H1 (cell line): ENCODE measurements at places on chromosomes 11 and 22. TPM values are rescaled to one million over a fixed set of nuclear protein-coding genes. Genes with fewer than 3 reads are reported as not detected.
A peak's percentile ranks its signal among the peaks of the same experiment; 100 is the strongest.

DNA sequence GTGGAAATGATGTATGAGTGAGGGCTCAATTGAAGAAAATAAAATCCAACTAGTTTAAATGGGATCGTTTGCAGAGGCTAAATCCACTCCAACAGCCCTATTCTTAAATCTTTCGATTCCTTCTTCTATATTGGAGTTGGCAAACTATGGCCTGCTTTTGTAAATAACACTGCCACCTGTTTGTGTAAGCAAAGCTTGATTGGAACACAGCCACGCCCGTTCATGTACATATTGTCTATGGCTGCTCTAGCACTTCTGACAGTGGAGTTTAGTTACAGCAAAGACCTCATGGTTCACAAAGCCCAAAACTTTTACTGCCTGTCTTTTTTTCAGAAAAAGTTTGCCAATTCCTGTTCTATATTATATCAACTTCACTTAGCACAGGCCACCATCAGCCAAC lies 40.6 kb upstream of the RCN1 start:
- no peaks in the 10 kb centered on the region for H3K4me1 ChIP-seq
- H3K4me3 ChIP-seq: no peak overlapping the region
- no peaks in the 10 kb centered on the region for H3K36me3 ChIP-seq
- H3K27ac ChIP-seq: no peak overlapping the region
- no peaks in the 10 kb centered on the region for H3K27me3 ChIP-seq

DNA sequence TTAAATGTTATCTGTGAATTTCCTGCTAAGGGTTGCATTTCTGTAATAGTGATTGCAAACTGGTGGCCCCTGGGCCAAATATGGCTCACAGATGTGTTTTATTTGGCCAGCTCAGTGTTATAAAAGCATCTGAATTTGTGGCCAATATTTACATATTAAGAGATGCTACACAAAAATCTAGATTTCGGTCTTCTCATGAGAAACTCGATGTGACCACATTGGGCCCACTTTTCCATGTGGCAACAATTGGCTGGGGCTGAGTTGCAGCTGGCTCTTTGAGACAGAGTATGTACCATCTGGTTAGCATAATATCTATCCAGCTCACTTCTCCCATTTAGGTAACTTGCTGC lies 244.5 kb upstream of the POU2AF2 start:
- H3K27me3 ChIP-seq: no peaks in the 10 kb centered on the region
- H3K27ac ChIP-seq: no peak overlapping the region
- H3K4me1 ChIP-seq: peaks cover 7% of the 10 kb centered on the region
- no peak overlapping the region for H3K4me3 ChIP-seq
- no peaks in the 10 kb centered on the region for H3K36me3 ChIP-seq
- DNase-seq: no peak

DNA sequence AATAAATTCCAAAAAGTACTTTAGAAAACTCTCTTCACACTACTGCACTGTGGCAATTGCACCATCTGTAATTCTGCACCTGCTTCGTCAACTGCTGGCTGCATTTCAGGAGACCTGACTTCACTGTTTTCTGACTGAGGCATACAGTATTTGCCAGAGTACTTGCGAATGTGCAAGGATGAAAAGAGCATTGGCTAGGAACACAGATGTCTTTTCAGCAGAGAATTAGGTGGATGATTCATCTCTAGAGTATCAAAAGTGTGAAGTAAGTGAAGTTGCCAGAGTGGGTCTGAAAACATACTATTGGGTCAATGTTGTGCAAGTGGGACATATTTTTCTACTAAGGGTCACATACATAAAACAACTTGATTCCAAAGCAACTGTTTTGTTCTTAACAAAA lies 427.5 kb upstream of the CCDC90B start:
- no peak for DNase-seq
- no peaks in the 10 kb centered on the region for H3K27me3 ChIP-seq
- H3K27ac ChIP-seq: no peak overlapping the region
- H3K4me3 ChIP-seq: no peak overlapping the region
- H3K36me3 ChIP-seq: no peaks in the 10 kb centered on the region

DNA sequence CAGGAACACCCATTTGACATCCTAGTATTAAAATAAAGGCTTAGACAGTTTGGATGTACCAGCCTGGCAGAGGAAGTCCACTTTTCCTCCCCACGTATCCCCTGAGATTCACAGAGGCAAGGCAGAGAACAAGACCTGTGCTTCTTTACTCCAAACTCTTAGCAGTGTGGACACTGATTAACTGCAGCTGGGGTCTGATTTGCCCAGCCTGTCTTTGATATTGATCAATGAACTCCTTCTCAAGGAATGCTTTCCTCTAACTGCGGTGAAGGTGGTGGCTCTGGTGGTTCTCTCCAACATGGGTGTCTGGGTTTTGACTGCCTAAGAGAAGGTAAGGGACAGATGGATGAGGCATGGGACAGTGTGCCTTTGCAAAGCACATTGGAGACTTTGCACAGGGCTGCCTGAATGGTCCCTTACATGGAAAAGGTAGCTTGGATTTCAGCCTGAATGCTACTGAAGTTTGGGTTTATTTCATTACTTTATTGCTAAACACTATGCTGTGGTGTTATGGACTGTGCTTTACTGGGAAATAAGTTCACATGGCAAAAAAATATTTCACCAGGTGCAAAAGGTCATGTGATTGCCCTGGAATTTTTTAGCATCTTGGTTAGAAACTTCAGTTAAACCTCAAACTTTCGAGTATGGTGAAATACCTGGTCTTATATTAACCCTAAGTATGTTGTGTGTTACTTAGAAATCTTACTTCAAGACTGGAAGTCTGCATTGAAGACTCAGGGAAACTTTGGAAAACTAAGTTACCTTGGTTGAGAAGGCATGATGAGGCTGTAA lies 1.8 kb downstream of the GAS2 start:
- peaks cover 3% of the 10 kb centered on the region; the same call in 1 of the 2 replicates for H3K27me3 ChIP-seq
- no peak for DNase-seq
- H3K27ac ChIP-seq: no peak overlapping the region
- no peaks in the 10 kb centered on the region for H3K36me3 ChIP-seq

DNA sequence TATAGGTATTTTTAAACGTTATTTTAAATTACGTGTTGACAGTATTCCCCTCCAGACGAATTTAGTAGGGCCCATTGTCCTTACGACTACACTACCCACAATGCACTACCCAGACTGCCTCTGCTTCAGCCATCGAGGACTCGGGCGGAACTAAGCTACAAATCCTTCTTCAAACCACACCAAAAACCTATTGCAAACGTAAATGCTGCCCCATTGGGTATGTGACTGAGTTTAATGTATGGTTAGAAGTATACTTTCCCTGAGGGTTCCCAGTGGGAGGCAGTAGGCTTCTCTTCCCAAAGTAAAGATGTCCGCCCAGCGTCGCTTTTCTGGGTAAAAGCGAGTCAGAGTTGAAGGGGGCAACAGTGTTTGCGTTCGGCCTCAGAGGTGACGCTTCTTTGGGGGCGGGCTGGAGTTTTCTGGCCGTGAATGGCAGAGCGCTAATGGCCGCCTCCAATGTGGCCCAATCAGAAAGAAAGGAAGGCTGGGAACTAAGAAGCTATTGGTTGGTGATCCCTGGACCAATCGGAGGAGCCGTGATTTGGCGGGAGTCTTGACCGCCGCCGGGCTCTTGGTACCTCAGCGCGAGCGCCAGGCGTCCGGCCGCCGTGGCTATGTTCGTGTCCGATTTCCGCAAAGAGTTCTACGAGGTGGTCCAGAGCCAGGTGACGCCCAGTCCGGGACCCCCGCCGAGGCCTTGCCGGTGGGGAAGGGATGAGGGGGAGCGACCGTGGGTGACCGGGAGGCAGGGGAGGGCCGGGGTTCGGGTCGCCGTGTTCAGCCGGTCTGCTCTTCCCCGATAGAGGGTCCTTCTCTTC lies at the start of gene CDC45:
Gene CDC45 (plus strand): TSS at position 566 of the 818 bp plus-strand sequence. CDS start 49 bp downstream, at position 615.
- DNase-seq: peak; percentile 88
- peaks cover 21% of the 10 kb centered on the region for H3K36me3 ChIP-seq
- H3K4me1 ChIP-seq: peaks cover 8% of the 10 kb centered on the region
- H3K27me3 ChIP-seq: no peaks in the 10 kb centered on the region
- H3K4me3 ChIP-seq: peak within 1 kb of the TSS; percentile 99
- H3K27ac ChIP-seq: peak within 1 kb of the TSS; percentile 100

- H3K4me1 ChIP-seq: no peaks in the 10 kb centered on the region; the same call in 1 of the 2 replicates
- H3K36me3 ChIP-seq: no peaks in the 10 kb centered on the region; the same call in 1 of the 2 replicates
- H3K27ac ChIP-seq: no peak overlapping the region
- H3K4me3 ChIP-seq: no peak overlapping the region
Measured at GRCh38 chr11:6626971-6627761, 7.9 kb upstream of the TPP1 start.

DNA sequence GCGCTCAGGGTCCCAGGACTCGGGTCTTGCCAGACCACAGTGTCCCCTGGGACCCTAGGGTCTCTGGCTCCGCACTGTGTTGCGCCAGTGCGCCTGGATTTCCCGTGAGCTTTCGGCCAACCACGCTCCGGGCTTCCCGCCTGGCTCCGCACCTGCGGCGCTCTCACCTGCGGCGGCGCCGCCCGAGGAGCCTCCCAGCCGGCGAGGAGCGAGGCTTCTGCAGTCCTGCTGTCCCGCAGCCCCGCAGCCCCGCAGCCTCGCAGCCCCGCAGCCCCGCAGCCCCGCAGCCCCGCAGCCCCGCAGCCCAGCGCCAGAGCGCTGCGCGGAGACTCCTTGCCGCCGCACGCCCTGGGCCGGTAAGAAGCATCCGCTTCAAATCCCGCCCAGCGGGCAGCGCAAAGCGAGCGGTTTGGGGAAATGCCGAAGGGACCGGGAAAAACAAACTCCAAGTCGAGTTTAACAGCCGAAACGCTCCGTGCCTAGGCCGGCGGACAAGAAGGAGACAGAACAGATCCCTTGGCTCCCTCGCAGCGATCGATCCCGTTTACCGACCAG lies 939 bp downstream of the ALX4 start:
- peak overlapping the region; percentile 36 for H3K4me3 ChIP-seq
- H3K36me3 ChIP-seq: no peaks in the 10 kb centered on the region
- H3K4me1 ChIP-seq: peaks cover 23% of the 10 kb centered on the region
- peaks cover 99% of the 10 kb centered on the region for H3K27me3 ChIP-seq

- no peak overlapping the region for H3K4me3 ChIP-seq
- H3K4me1 ChIP-seq: no peaks in the 10 kb centered on the region
- DNase-seq: no peak
- no peaks in the 10 kb centered on the region for H3K36me3 ChIP-seq
Measured at GRCh38 chr11:75800728-75801361, 14.2 kb upstream of the UVRAG start.

DNA sequence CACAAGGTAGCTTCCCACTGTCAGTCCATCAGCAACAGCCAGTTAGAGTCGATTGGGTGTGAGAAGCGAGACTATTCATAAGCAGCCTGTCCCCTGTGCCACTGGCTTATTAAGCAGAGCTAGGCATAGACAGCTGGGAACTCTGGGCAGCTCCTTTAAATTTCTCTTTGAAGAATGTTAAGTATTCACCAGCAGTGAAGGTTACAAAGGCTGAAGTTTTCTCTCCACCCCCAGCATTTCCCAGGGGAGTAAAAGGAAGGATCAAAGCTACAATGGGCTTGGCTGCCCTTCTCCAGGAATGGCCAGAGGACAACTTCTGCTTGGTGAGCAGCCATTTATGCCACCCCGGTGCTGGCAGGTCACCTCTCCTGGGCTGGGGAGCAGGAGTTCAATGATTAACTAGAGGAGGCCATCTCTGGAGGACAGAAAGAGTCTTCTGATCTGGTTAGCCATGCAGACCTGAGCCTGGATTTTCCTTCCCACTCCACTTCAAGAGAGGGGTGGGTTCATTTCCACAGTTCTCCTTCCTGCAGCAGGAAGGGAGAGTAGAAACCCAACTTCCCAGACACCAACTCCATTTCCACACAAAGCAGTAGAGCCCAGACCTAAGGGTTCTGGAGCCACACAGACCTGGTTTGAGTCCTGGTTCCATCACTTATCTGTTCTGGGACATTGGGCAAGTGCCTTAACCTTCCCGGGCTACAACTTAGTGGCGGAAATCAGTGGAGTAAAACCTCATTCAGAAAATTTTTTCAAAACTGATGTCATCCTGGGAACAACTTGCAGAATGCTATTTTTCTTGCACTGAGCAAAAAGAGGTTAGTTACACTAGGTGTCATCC lies 22.6 kb downstream of the POU2AF3 start:
- H3K27me3 ChIP-seq: no peaks in the 10 kb centered on the region
- no peak overlapping the region for H3K27ac ChIP-seq
- H3K4me1 ChIP-seq: no peaks in the 10 kb centered on the region
- no peaks in the 10 kb centered on the region for H3K36me3 ChIP-seq
- no peak for DNase-seq

- peaks cover 7% of the 10 kb centered on the region for H3K4me1 ChIP-seq
- no peak overlapping the region for H3K4me3 ChIP-seq
- no peak for DNase-seq
- H3K27me3 ChIP-seq: no peaks in the 10 kb centered on the region
- H3K27ac ChIP-seq: no peak overlapping the region
Measured at GRCh38 chr22:45221201-45221600, 19.5 kb downstream of the KIAA0930 start.

DNA sequence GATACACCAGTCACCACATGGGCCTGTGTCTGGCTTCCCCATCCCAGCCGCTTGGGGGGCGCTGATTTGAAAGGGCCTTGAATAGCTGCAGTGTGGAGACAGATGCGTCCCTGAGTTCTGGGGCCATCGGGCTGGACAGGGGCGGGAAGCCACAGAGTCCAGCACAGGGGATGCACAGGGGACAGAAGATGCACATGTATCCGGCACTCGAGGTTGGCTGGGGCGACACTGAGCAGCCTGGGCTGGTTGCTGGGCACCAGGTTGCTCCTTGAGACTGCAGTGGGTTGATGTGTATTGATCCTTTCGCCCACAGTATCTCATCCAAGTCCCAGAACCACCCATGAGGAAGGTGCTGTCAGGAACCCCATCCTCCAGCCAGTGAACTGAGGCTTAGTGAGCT lies 99.3 kb upstream of the SYT13 start:
- H3K27ac ChIP-seq: no peak overlapping the region
- no peak overlapping the region for H3K4me3 ChIP-seq
- H3K27me3 ChIP-seq: no peaks in the 10 kb centered on the region
- DNase-seq: no peak
- no peaks in the 10 kb centered on the region for H3K36me3 ChIP-seq

- no peak overlapping the region for H3K4me3 ChIP-seq
- no peaks in the 10 kb centered on the region for H3K36me3 ChIP-seq
- DNase-seq: no peak
- peaks cover 3% of the 10 kb centered on the region; the same call in 1 of the 2 replicates for H3K4me1 ChIP-seq
Measured at GRCh38 chr22:28142361-28142961, 223.4 kb upstream of the PITPNB start.

GRCh38 chr11:122754553-122755322 lies 83.6 kb upstream of the CRTAM start:
- H3K4me1 ChIP-seq: no peaks in the 10 kb centered on the region
- no peak overlapping the region for H3K4me3 ChIP-seq
- no peaks in the 10 kb centered on the region for H3K27me3 ChIP-seq

The HTR3A gene
- total RNA-seq: 6.5 and 7.5 TPM in 2 replicates

The MICAL2 gene
- total RNA-seq: 4.1 and 4.2 TPM in 2 replicates
